ENCODE measurements at places on chromosomes 12 and 14.
A peak's percentile ranks its signal among the peaks of the same experiment; 100 is the strongest.

DNA sequence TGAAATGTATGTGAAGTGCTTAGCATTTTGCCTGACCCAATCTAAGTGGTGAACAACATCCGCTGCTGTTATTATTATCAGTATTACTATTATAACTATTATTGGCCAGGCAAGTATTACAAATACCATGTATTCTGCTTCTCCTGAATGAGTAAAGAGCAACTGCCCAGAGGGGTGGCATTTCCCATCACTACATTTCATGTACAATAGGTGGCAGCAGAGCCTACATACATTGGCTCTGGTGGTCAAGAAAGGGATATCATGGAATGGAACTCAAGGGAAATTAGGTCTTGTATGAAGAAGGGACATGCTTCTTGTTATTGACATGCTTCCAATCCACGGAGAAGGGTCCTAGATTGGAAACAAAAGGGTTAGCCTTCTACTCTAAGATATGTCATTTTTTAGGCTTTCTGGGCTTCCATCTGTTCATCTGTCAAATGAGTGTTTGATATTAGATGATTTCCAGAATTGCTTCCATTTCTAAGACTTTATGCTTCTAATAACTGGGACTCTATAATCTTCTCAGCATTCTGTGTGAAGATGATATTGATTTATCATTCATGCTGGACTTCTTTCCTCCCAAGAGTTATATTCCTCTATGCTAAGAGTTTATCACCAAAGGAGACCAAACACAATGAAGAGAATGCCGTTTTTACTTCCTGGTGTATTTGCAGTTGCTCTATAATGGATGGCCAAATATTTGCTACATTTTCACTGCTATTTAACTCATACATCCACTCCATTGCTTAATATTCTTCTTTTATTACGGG lies 239.1 kb downstream of the SSPN start:
- no peak for DNase-seq

DNA sequence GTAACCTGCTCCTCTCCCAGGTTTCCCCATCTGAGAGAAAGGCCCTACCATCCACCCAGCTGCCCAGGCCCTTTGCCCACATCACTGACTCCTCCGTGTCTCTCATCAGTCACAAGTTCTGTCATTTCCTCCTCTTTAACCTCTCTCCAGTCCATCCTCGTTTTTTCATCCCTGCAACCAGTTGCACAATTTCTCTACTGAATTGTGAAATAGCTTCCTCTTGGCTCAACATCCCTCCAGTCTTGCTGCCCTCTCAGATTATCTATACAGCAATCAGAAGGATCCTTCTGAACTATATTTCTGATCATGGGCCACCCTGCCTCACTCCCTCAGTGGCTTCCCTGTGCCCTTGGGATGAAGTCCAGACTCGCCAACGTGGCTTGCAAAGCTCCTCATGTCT lies 6.8 kb downstream of the FAM161B start:
- DNase-seq = no peak

- no peak for DNase-seq
These were observed 212.1 kb downstream of the GXYLT1 start for GRCh38 chr12:41932470-41932991.

DNA sequence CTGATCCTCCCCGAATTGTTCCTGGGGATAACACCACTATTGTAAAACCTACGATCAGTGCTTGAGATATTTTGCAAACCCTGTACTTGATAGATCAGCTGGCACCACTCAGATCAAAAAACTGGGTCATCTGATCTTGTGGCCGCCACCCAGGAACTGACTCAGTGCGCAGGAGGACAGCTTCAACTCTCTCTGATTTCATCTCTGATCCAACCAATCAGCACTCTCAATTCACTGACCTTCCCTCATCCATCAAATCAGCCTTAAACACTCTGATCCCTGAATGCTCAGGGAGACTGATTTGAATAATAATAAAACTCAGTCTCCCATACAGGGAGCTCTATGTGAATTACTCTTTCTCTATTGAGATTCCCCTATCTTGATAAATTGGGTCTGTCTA lies 4.2 kb upstream of the XPOT start:
- DNase-seq = no peak

DNA sequence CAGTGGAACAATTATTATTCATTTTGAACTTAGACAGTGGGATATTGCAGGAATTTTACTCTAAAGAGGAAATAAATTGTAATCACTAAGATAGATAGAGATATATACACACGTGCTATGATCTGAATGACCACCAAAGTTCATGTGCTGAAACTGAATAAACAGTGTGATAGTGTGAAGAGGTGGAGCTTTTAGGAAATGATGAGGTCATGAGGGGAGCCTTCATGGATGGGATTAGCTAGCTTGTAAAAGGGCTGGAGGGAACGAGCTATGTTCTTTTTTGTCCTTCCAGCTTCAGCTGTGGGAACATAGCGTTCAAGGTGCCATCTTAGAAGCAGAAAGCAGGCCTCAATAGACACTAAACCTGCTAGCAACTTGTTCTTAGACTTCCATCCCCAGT lies 191.5 kb upstream of the LRIG3 start:
- no peak for DNase-seq

DNA sequence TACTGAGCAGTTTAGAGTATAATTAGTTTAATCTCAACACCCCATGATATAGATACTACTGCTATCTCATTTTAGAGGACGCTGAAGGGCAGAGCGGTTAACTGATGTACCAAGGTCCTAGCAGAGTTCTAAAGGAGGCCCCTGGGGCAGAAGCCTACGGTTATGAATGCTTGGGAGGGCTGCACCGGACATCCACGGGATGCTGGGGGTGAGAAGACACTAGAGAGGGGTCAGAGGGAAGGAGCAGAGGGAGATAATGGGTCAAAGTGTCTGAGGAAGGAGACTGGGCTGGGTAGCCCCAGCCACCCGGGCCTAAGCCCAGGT lies 1.6 kb upstream of the ACTR6 start:
- no peak for DNase-seq

GRCh38 chr12:4037747-4038312 lies 164.6 kb upstream of the PARP11 start:
- DNase-seq = no peak

GRCh38 chr12:43789941-43790340 lies 16.2 kb downstream of the TWF1 start:
- no peak for DNase-seq

GRCh38 chr12:89657066-89657465 lies 51.6 kb downstream of the ATP2B1 start:
- DNase-seq = no peak

DNA sequence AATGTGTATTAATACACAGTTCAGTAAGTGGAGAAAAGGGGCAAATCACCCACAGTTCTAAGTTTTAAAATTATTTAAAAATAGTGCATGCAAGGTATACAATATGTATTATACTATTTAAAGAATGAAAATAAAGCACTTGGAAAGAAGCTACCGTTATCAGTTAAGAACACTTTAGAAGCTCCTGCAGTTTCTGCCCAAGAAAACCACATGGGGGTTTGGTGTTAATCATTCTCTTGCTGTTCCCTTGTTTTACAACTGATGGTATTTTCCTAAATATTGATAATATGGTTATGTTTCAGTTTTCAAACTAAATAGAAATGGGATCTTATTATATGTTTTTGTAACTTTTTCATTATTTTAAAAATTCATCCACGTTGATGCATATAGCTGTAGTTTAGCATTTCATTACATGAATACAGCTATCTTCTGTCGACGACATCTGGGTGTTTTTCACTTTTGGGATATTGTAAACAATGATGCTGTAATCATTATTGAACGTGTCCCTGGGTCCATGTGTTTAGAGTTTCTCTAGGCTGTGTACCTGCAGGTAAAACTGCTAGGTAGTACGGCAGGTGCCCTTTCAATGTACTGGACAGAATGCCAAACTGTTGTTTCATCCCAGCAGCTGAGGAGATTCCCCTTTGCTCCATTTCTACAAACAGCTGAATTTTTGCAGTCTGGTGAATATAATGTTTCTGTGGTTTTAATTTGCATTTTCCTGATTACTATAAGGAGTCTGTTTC lies 64.1 kb downstream of the APPL2 start:
- no peak for DNase-seq

DNA sequence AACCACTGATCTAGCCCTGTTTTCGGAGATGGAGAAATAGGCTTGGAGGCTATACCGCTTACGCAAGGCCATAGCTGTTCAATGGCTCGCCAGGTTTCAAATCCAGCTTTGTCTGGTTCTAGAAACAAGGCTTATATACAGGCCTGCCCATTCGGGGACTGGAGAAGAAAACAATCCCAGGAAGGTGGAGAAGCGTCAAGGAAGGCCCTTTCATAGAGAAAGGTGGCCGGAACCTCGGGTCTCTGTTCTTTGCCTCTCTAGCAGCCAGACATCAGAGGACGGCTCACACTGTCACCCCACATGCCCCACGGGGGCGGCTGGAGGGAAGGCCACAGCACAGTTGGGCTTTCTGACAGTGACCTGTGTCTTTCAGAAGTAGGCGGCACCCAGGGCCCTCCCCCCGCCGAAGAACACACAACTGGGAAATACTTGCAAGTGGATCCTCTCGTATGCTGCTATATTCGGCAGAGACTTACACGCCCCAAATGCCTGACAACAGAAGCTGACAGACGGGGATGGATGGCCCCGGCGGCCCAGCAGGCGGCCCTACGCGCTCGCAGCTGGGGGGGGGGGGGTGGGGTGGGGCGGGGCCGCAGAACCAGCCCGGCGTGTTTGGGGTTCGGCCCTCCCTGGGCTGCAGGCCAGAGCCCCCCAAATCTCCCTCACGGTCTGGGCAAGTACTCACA lies 4.5 kb upstream of the SETD1B start:
- DNase-seq = peak; percentile 61

DNA sequence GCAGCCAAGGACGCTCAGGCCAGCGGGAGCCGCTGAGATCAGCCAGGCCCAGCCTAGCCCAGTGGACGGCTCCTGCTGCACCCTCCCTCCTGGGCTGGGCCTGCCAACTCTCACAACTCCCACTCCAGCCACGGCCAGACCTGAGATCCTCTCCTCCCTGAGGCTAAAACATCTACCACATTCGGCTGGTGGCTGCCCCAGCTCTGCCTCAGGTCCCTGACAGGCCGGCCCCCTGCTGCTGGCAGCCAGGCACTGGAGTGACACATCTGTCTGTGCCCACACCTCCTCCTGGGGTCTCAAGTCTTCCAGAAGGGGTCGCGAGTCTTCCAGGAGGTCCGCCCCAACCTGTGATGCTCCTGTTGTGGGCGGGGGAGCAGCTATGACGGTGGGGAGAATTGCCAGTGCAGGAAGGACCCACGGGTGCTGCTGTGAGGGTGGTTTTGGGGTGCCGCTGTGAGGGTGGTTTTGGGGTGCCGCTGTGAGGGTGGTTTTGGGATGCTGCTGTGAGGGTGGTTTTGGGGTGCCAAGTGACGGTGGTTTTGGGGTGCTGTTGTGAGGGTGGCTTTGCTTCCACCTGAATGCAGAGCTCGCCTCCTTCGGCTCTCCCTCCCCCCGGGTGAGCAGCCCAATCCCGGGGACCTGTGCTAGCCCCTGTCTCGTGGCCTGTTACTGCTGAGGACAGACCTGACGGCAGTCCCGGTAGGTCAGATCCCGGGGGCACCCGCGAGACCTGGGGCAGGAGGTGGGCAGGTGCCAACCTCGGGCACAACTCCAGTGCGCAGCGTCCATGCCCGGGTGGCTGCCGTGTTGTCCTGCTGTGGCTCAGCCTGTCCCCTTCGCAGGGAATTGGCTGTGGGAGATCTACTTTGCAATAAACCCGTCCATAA lies 27.5 kb upstream of the C14orf180 start:
- no peak for DNase-seq

GRCh38 chr12:109863847-109864712 lies 16.3 kb downstream of the GLTP start:
- no peak for DNase-seq

DNA sequence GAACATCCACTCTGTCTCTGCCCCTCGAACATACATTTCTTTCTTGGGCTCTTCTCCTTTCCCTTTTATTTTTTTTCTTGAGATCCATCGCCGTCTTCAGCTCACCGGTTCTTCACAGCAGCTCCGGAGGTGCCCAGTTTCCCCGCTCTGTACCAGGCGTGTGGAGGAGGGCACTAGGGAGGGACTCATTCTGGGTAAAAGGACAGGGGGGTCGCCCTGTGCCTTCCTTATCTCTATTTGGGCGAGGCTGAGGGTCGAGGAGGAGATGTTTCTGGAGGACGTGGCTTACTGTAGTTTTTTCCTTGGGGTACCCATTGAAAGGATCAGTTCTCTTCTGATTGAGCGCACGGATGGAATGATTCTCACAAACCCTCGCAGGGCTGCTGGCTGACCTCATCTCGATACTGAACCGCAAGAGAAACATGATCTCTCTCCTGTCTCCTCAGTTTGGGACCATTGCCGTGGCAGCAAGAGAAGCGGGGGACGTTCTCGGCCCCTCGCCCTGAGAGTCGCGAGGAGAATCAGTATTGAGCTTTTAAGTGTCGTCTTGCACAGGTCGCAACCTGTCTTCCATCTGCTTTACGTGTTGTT lies 386 bp downstream of the LIN52 start:
- no peak for DNase-seq

GRCh38 chr12:79174626-79175025 lies 310.1 kb downstream of the SYT1 start:
- no peak for DNase-seq

DNA sequence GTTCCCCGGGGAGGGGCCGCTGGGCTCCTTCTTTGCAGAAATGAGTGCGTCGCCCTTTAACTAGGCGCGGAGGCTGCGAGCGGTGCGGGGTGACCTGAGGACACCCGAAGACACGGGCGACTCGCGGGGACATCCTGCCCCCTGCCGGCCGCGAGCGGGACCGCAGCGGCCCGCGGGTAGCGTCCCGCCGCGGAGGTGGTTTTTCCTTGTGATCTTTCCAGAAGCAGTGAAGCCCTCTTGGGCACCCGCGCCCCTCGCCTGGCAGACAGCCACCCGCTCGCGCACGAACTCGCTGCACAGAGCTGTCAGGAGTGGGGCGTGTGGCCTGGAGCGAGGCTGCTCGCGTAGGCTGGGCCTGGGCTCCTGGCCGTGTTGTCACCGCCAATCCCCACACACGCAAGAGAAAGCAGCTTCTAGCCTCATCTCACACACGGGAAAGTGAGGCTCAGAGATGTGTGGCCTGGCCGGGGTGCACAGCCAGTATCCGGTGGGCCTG lies 67.2 kb downstream of the DIO3 start:
- peak; percentile 63 for DNase-seq

DNA sequence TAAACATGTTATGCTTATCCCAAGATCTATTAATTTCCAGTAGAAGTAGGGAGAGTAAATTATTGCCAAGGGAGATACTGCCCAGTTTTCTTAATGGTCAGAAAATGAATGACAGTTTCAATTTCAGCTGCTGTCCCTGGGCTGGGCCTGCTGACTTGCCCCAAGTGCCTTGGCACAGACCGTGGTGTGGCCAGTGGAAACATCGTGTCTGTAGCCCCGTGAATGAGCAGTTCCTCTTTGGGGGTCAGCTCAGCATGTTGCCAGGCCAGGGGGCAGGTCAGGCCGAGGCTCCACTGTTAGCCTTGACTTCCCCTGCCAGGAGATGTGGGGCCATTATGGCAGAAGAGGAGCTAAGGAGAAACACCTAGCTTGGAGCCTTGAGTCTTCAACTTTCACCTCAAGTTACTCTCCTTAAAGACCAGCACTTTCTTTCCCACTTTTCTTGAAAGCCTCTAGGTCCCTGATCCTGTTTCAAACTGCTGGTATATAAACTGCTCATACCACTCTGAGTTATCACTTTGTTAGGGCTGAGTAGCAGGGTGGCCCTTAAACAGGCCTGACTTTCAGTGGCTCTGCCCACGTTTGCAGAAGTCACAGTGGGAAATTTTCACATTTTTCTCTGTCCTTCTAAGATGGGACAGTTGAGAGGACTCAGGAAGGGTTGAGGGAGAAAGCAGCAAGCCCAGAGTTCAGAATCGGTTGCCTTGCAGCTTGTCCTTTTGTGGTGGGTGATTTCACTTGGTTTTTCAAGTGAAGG lies 73.2 kb downstream of the SUSD6 start:
- DNase-seq = no peak

Measured in T-helper 1 cell (primary cell).